ENCODE measurements at places on chromosomes 3 and 15.

DNA sequence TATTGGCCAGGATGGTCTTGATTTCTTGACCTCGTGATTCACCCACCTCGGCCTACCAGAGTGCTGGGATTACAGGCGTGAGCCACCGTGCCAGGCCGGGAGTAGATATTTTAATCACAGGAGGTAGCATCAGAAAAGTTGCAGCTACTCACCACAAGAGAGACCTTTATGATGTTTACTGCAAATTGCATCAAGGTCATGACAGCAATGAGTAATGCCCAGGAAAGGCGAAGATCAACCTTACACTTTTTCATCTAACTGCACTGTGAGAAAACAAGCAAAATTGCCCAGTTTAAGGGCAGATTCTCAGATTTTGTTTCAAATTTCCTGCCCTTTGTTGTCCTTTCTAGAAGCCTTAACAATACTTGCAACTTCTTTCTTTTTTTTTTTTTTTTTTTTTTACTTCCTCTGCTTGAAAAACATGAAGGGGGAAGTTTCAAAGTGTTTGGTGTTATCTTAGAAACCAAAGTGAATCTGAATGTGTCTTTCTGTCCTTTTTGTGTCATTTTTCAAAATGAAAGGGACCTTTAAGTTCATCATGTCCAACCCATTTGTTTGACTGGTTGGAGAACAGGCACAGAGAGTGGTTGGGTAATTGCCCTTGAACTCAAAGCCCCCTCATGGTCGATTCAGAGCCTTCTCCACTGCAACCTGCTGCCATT, 25.0 kb downstream of the TGFBR2 start:
- DNase-seq, result no peak

DNA sequence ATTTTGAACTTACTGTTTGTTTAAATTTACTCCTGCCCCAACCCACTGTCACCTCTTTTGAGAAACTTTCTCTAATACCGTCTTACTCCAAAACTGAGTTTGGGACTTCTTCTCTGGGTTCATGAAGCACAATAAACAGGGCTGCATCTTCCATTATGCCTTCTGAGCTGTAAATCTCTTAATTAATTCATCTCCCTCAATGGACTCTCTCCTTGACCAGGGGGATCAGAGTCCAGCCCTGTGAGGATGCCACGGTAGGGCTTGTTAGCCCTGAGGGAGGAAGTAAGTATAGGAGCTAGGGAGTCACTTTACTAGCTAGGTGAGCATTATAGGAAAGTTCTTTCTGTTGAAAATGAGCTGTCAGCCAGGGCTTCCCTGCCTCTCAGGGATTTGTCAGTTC, 299.3 kb upstream of the SATB1 start:
- no peak for DNase-seq

GRCh38 chr3:101833446-101833974, 15.8 kb upstream of the NFKBIZ start:
- no peak for DNase-seq

- no peak for DNase-seq
These were observed 14.2 kb downstream of the GRIP2 start for GRCh38 chr3:14525685-14526631.

DNA sequence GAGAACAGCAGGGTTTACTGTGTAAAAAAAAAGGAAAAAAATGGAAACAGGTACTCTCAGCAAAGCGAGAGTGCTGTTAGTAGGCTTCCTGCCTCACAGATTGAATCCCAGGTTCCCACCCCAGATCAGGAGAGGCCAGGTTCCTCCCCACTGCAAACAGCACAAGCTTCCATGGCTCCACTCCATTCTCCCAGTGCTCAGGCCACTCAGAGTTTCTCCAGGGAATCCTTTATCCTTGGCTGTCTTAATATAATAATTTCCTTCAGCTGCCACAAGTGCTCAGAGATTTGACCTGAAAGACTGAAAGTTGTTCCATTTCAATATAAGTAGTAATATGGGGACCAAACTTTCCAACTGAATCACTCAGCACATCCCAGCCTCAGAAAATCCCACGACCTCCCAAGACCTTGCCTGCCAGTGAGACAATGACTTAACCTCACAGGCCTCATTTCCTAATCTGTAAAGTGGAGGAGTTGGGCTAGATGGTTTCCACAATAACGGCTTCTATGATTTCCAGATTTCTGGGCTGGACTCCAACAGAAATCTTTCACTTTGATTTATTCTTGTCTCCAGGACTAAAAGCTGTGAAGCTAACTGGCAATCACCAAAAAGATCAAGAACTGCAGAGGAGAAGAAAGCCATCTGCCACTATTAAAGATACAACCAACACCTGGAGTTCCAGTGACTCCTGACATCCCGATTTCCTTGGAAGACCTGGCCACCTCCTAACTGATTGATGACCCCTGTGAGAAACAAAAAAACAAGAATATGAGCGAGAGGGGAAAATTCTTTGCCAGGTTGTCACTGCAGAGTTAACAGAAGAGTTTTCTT, 289.5 kb downstream of the NEK10 start:
- DNase-seq, result no peak

- no peak for DNase-seq
These were observed 2.3 kb upstream of the TGFBR2 start for GRCh38 chr3:30604093-30604492.

GRCh38 chr3:28114893-28115292, 126.5 kb upstream of the CMC1 start:
- DNase-seq, result no peak

- DNase-seq, result no peak
These were observed 44.4 kb downstream of the ADAM10 start for GRCh38 chr15:58705105-58705504.

DNA sequence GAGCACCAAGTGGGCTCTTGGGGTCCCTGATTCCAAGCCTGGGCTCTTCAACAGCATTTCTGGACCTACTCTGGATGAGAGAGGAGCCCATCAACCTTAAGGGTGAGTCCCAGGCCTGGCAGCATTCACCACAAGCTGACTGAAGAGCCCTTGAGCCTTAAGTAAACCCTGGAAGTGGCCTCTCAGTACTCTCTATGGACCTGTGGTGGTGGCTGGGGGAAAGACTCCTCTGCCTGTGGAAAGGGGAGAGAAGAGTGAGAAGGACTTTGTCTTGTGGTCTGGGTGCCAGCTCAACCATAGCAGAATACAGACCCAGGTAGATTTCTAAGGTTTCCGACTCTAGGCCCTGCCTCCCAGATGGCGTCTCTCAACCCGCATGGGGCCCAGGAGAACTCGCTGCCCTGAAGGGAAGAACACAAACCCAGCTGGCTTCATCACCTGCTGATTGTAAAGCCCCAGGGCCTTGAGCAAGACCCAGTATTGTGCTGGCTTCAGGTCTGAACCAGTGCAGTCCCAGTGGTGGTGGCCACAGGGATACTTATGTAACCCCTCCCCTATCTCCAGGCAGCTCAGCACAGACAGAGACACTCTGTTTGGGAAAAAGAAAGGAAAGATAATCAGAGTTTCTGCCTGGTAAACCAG, 71.4 kb downstream of the TFDP2 start:
- DNase-seq, result peak; percentile 86

- no peak for DNase-seq
These were observed 52.0 kb downstream of the CCR3 start for GRCh38 chr3:46293991-46294833.

DNA sequence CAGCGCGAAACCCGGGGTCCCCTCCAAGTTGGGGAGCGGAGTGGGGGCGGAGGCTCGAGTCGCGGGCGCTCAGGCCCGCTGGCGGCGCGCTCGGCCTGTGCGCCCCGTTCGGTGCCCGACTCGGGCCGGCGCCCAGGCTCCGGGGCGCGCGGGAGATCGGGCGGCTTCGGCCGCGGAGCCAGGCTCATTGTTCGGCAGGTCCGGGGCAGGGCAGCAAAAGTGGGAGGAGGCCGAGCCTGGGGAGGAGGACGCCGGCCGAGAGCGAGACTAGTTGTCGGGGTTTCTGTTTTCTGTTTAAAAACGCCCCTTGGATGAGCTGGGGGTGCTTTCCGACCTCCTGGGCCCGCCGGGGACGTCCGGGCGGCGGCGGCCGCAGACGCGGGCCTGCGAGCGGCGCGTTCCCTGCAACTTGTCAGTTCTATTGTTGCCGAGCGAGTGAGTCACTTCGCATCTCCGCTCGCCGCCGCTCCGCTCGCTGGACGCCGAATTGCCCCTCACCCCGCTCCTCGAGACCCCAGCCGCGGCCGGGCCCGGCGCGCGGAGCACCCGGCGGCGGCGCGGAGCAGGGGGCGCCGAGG, 676 bp downstream of the TCF12 start:
- peak; percentile 26 for DNase-seq

DNA sequence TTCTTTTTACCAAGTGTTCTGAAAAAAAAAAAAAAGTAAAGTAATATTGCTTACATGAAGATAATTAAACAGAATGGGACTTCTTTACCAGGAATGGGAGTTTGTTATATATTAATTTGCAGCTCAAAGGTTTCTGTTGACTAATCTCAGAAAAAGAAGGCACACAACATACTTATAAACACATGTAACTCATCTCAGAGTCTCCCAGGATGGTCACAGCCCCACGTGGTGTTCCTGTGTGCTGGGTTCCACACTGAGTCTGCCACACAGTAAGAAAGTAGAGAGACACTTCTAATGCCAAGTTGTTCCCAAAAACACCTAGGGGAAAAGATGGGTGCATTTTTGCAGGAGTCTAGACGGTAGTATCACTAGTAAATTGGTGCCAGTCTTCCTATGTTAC, 116.7 kb upstream of the ICE2 start:
- DNase-seq, result no peak

- no peak for DNase-seq
These were observed 36.2 kb downstream of the HDC start for GRCh38 chr15:50229336-50229735.

DNA sequence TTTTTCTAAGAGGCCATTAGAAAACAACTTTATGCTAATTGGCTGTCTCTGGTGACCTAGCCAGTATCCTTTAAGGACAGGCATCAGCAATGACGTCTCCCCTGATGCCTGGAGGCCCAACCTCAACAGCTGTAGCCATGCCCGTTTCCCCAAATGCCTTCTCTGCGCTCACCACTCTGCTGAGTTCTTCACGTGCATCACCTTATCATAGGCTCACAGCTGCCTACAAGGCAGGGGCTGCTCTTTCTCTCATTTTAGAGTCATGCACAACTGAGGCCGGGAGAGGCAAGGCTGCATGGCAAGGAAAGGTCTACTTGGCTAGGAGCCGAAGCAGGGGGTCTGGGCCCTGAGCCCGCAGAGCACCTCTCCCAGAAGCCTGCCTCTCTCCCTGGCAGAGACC, 43.9 kb upstream of the SEC13 start:
- no peak for DNase-seq

Measured in NCI-H510A treated with DMSO at 0.1 percent for 48 hours (cell line).